ENCODE measurements at places on chromosomes 2 and 18.

GRCh38 chr2:7030810-7031209 lies 113.6 kb downstream of the RNF144A start:
- H3K27me3 ChIP-seq, result no peaks in the 10 kb centered on the region
- no peak for DNase-seq
- no peak overlapping the region for H3K27ac ChIP-seq
- no peak overlapping the region for H3K4me3 ChIP-seq
- peaks cover 54% of the 10 kb centered on the region for H3K36me3 ChIP-seq

DNA sequence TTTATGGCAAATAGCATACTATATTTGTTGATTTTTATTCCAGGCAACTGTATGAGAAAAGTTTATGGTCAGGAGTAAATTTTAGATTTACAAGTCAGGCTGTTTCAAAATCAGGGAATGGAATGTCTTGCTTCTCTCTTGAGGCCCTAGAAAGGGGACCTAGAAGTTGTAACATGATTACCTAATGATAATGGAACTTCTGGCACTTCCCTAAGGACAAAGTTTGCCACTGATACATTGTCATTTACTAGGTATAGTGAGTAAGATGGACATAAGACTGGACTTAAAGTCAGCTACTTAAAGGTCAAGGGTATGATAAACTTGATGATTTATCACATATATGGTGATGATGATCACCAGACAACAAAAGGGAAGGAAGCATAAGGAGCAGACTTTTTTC lies 103.3 kb upstream of the VRK2 start:
- H3K27ac ChIP-seq, result no peak overlapping the region
- H3K4me3 ChIP-seq, result no peak overlapping the region
- H3K4me1 ChIP-seq, result no peaks in the 10 kb centered on the region
- DNase-seq, result no peak
- H3K27me3 ChIP-seq, result no peaks in the 10 kb centered on the region
- H3K36me3 ChIP-seq, result no peaks in the 10 kb centered on the region

- peak overlapping the region; percentile 96 for H3K27ac ChIP-seq
- H3K36me3 ChIP-seq, result no peaks in the 10 kb centered on the region
- no peak for DNase-seq
- peaks cover 4% of the 10 kb centered on the region for H3K27me3 ChIP-seq
- peaks cover 71% of the 10 kb centered on the region for H3K4me1 ChIP-seq
Observed at GRCh38 chr2:61018318-61018755, 282 bp upstream of the PUS10 start.

GRCh38 chr2:69685321-69686048 lies 41.9 kb upstream of the AAK1 start:
- peaks cover 2% of the 10 kb centered on the region for H3K27me3 ChIP-seq
- H3K4me1 ChIP-seq, result peaks cover 43% of the 10 kb centered on the region
- H3K4me3 ChIP-seq, result no peak overlapping the region
- H3K27ac ChIP-seq, result peak overlapping the region; percentile 87
- H3K36me3 ChIP-seq, result no peaks in the 10 kb centered on the region
- peak; percentile 34 for DNase-seq

DNA sequence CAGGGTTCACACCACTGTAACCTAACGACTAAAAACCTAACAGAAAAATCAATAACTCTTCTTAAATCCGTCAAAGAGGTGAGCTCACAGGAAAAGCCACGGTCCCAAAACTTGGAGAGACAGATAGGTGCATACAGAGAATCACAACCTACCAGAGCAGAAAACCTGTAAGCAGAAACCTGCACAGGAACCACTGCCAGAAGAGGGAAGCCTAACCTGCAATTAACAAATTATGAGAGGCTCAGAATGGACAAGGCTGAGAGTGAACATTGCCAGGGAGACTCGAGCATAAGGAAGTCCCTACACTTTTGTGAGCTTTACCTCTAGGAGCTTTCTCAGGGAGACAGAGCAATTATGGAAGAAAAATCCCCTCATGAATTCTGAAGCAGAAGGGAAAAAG lies 156.2 kb upstream of the NETO1 start:
- H3K4me3 ChIP-seq, result no peak overlapping the region
- DNase-seq, result no peak
- no peak overlapping the region for H3K27ac ChIP-seq
- H3K27me3 ChIP-seq, result no peaks in the 10 kb centered on the region
- H3K36me3 ChIP-seq, result no peaks in the 10 kb centered on the region

DNA sequence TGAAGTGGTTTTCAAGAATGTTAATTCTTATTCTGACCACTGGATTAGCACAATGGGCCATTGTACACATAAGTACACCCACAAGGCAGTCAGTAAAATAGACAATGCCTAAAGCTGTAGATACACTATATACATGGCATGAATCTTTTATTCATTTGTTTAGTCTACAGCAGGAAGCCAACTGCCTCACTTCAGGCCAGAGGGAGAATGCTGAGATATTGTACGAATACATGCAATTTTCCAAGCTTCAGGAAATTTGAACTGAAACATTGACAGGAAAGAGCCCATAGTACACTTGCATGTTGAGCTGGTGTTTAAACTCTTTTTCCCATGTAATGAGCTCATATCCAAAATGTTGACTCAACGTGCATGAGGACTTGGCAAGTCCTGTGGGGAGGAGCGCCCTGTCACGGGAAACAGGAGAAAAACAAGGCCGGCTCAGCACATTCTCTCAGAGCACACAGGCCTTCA lies 111.6 kb upstream of the CYP1B1 start:
- no peak for DNase-seq
- no peak overlapping the region for H3K4me3 ChIP-seq
- H3K27me3 ChIP-seq, result peaks cover 14% of the 10 kb centered on the region
- peaks cover 4% of the 10 kb centered on the region for H3K36me3 ChIP-seq

DNA sequence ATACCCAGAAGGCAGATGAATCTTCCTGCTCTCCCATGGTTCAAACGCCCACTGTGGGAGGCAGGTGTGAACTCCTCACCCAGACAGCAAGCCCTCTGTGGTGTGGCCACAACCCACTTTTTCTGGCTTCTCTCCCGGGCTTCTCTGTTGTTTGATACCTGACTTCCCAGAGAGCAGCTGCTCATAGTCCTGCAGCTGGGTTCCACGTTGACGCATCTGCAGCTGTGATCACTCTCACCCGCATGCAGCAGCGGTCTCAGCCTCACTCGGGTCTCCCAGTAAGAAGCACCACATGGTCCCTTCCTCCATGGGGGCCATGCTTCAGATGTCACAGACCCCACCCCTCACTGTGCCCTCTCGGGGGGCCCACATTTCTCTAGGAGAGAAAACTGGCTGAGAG lies 3.5 kb downstream of the ASPRV1 start:
- H3K4me3 ChIP-seq, result no peak overlapping the region
- peak overlapping the region; percentile 45 for H3K27ac ChIP-seq
- H3K27me3 ChIP-seq, result peaks cover 3% of the 10 kb centered on the region
- DNase-seq, result no peak

GRCh38 chr2:69828938-69829255 lies 563 bp upstream of the GMCL1 start:
- peaks cover 8% of the 10 kb centered on the region for H3K27me3 ChIP-seq
- peaks cover 41% of the 10 kb centered on the region for H3K4me1 ChIP-seq
- peak overlapping the region; percentile 95 for H3K27ac ChIP-seq
- DNase-seq, result no peak
- H3K36me3 ChIP-seq, result no peaks in the 10 kb centered on the region

GRCh38 chr2:105903051-105903674 lies 158.5 kb downstream of the NCK2 start:
- H3K36me3 ChIP-seq, result peaks cover 28% of the 10 kb centered on the region
- no peak for DNase-seq
- H3K4me3 ChIP-seq, result no peak overlapping the region

GRCh38 chr2:120941571-120942120 lies 206.0 kb downstream of the GLI2 start:
- no peak overlapping the region for H3K27ac ChIP-seq
- H3K4me3 ChIP-seq, result no peak overlapping the region
- H3K36me3 ChIP-seq, result no peaks in the 10 kb centered on the region
- DNase-seq, result no peak
- peaks cover 1% of the 10 kb centered on the region for H3K27me3 ChIP-seq
- no peaks in the 10 kb centered on the region for H3K4me1 ChIP-seq

- no peaks in the 10 kb centered on the region for H3K36me3 ChIP-seq
- peaks cover 3% of the 10 kb centered on the region for H3K27me3 ChIP-seq
- DNase-seq, result no peak
- no peak overlapping the region for H3K27ac ChIP-seq
Observed at GRCh38 chr2:12087175-12087574, 340.7 kb downstream of the LPIN1 start.

- H3K27ac ChIP-seq, result no peak overlapping the region
- no peaks in the 10 kb centered on the region for H3K4me1 ChIP-seq
- no peak for DNase-seq
- peaks cover 1% of the 10 kb centered on the region for H3K27me3 ChIP-seq
- no peaks in the 10 kb centered on the region for H3K36me3 ChIP-seq
- H3K4me3 ChIP-seq, result no peak overlapping the region
Observed at GRCh38 chr2:128794285-128794684, 475.6 kb upstream of the HS6ST1 start.

GRCh38 chr18:79884294-79884962 lies 67.0 kb downstream of the SLC66A2 start:
- H3K27me3 ChIP-seq, result no peaks in the 10 kb centered on the region
- no peaks in the 10 kb centered on the region for H3K4me1 ChIP-seq
- no peak for DNase-seq
- H3K4me3 ChIP-seq, result no peak overlapping the region

- peak overlapping the region; percentile 98 for H3K4me3 ChIP-seq
- H3K27ac ChIP-seq, result peak overlapping the region; percentile 98
- peaks cover 48% of the 10 kb centered on the region for H3K4me1 ChIP-seq
- H3K27me3 ChIP-seq, result peaks cover 20% of the 10 kb centered on the region
Observed at GRCh38 chr2:64525317-64525613, 1.1 kb downstream of the AFTPH start.

- H3K27ac ChIP-seq, result no peak overlapping the region
- no peak for DNase-seq
- no peak overlapping the region for H3K4me3 ChIP-seq
- H3K27me3 ChIP-seq, result no peaks in the 10 kb centered on the region
- no peaks in the 10 kb centered on the region for H3K36me3 ChIP-seq
- no peaks in the 10 kb centered on the region for H3K4me1 ChIP-seq
Observed at GRCh38 chr2:150617351-150617978, 130.0 kb upstream of the RND3 start.

- H3K27me3 ChIP-seq, result peaks cover 14% of the 10 kb centered on the region
- no peak overlapping the region for H3K27ac ChIP-seq
- H3K36me3 ChIP-seq, result no peaks in the 10 kb centered on the region
- H3K4me3 ChIP-seq, result no peak overlapping the region
- no peak for DNase-seq
Observed at GRCh38 chr2:151302879-151303278, 13.4 kb upstream of the NMI start.

DNA sequence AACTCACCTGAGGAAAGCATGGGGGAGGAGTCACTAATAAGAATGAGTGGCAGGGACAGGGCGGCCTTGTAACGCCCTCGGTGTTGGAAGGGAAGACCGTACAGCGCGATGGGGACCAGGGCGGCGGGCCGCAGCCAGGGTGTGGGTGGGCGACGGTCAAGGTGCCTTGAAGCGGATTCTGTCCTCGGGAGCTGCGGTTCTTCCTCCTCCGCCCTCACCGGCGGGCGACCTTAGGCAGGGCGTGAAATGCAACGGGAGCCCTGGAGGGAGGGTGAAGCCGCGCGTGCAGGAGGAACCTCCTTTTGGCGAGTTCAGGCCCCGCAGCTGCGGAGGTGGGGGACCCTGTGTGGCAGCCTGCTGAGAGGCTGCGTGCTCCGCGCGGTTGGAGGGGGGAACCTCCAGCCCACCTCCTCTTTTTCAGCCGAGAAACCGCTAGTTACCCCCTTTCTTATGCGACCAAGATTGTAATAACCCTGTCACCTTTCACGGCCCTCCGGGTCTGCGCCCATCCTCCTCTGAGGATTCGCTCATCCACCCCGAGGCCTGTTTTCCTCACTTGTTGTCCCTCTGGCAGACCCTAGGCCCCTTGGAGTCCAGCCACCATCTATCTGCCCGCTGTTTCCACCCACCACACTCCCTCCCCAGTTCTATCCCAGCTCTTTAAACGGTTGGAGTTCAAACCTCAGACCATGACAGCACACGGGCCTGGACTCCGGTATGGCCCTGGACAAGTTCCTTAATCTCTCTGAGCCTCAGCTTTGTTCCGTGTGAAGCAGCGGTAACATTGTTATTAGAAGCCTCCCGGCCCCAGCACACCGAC lies 823 bp upstream of the RNU2-63P start:
- H3K27ac ChIP-seq, result peak overlapping the region; percentile 98
- H3K4me1 ChIP-seq, result peaks cover 22% of the 10 kb centered on the region
- H3K36me3 ChIP-seq, result no peaks in the 10 kb centered on the region
- H3K27me3 ChIP-seq, result peaks cover 9% of the 10 kb centered on the region
- H3K4me3 ChIP-seq, result peak overlapping the region; percentile 99

GRCh38 chr2:185393091-185393490 lies 345.5 kb upstream of the FSIP2 start:
- H3K27me3 ChIP-seq, result no peaks in the 10 kb centered on the region
- no peaks in the 10 kb centered on the region for H3K4me1 ChIP-seq
- H3K36me3 ChIP-seq, result no peaks in the 10 kb centered on the region
- DNase-seq, result no peak
- no peak overlapping the region for H3K4me3 ChIP-seq

GRCh38 chr2:121584741-121585140 lies 54.1 kb downstream of the RNU4ATAC start:
- no peaks in the 10 kb centered on the region for H3K36me3 ChIP-seq
- no peak overlapping the region for H3K4me3 ChIP-seq
- peaks cover 53% of the 10 kb centered on the region for H3K4me1 ChIP-seq
- no peaks in the 10 kb centered on the region for H3K27me3 ChIP-seq

GRCh38 chr2:162676515-162676914 lies 162.1 kb downstream of the KCNH7 start:
- no peak overlapping the region for H3K4me3 ChIP-seq
- H3K27me3 ChIP-seq, result no peaks in the 10 kb centered on the region
- no peak for DNase-seq

DNA sequence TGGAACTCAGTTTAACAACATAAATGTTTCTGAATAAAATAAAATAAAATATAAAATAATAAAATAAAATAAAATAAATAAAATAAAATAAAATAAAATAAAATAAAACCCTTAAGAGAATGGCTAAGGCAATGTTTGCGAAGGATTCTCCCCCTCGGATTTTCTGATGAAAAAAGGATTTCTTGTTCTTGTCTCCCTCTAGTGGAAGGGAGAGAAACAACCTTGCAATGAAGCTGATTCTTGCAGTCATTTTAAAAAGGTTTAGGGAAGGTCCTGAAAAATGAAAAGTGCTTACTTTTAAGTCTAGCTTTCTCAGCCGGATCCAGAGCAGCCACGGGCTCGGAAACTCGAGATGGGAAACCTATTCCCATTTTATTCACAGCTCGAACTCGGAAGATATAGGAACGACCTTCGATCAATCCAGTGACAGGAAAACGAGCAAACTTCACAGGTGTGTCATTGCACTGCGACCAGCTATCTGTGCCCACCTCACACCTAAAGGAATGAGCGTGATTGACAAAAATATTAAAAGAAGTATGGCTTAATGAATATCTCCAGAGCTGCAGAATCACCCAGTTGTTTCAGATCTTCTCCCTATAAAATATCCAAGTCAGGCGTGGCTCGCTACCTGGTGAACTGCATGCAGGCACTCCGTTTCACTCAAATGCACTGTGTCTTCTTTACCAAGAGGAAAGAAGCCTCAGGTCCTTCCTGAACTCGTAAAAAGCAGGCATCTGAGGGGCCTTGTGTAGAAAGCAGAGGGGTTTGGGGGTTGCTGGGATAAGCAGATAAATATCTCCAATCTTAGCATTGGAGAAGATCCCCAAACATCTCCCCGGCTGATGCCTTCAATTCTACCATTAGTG lies 68.1 kb downstream of the MYOM1 start:
- H3K4me3 ChIP-seq, result no peak overlapping the region
- H3K27ac ChIP-seq, result no peak overlapping the region
- no peaks in the 10 kb centered on the region for H3K36me3 ChIP-seq
